ENCODE measurements at places on chromosomes 4 and X.

GRCh38 chr4:124684301-124684700 lies 28.2 kb downstream of the ANKRD50 start:
- DNase-seq: no peak

GRCh38 chr4:142353149-142353738 lies 492.9 kb downstream of the INPP4B start:
- DNase-seq: no peak

DNA sequence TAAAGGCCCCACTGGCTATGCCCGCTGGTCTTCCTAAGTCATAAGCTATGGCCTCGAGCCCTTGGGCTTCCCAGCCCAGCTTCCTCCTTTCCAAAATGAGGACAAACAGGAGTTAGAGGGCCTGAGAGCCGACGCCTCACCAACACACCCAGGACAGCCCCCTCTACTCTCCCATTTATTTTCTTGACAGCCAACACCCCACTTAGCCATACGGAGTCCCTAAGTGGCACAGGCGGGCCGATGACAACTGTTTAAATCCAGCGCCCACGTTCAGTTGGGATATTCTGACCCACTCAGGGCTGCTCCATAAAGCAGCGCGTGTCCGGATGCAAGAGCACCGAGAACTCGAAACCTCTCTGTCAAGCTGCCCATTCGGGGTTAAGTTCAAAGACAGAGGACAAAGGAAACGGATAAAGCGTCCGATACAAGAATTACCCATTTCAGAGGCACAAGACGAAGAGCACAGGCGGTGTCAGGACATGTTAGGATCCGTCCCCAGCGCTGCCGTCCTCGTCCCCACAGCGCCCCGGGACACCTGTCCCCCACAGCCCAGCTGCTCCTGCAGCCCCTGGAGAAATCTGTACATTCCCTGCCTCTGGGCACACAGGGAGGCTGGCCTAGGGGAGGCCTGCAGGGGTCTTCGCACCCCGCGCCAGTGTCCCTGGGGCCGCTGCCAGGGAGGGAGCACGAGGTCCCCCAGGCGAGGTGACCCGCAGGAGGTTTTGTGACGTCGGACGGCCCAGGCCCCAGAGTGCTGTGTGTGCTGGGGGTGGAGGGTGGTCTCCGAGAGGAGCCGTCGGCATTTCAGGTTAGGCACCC lies 1.2 kb downstream of the PRKX start:
- no peak for DNase-seq

DNA sequence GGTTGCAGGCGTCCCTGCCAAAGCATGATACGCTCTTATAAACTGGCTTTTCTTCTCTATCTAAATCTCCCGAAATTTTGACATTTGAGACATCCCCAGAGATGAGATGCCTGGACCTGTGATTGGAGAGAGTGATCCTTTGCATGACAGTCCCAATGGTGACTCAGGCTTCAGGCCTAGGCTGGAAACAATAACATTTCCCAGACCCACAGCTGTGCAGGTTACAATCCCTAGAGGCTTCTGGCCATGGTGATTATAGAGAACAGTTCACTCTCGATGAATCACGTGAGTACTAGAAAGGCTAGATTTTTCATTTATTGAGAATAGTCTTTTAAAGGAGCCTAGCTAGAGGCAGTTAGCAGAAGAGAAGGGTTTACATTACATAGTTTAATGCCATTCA lies 75.9 kb downstream of the SPATA18 start:
- DNase-seq: no peak

GRCh38 chrX:119089619-119090018 lies 16.8 kb downstream of the CT47C1 start:
- no peak for DNase-seq

GRCh38 chr4:55321707-55322264 lies 24.3 kb upstream of the SRD5A3 start:
- no peak for DNase-seq

GRCh38 chr4:91758487-91758886 lies 545.3 kb upstream of the GRID2 start:
- no peak for DNase-seq

GRCh38 chr4:13918110-13918509 lies 290.6 kb upstream of the BOD1L1 start:
- peak; percentile 39 for DNase-seq

DNA sequence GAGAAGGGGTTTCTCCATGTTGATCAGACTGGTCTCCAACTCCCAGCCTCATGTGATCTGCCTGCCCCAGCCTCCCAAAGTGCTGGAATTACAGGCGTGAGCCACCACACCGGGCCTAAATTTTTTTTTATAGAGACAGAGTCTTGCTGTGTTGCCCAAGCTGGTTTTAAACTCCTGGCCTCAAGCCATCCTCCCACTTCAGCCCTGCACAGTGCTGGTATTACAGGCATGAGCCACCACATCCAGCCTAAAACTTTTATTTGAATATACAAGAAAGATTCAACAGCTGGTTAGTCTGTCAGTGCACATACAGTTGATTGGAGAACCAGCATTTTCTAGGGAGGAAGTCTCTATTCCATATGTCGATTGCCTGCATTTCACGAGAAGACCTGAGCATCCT lies 91.2 kb downstream of the LRP2BP start:
- DNase-seq: no peak

GRCh38 chr4:108851366-108851765 lies 88.5 kb upstream of the ETNPPL start:
- DNase-seq: no peak

DNA sequence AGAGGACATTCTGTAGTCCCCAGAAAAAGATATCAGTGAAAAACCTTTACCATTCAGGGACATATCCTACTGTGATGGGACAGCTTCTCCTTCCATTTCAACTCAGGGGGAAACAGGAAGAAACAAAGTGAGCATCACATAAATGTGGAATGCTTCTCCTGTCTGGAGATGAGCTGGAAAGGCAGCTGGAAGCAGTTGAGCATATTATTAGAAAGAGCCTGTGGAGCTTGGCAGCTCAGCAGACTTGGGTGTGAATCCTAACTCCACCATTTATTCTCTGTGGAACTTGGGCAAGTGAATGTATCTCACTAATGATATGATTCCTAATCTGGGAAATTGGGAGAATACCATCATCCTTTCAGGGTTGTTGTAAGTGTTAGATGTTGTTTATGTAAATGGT lies 232.1 kb upstream of the F9 start:
- DNase-seq: no peak

DNA sequence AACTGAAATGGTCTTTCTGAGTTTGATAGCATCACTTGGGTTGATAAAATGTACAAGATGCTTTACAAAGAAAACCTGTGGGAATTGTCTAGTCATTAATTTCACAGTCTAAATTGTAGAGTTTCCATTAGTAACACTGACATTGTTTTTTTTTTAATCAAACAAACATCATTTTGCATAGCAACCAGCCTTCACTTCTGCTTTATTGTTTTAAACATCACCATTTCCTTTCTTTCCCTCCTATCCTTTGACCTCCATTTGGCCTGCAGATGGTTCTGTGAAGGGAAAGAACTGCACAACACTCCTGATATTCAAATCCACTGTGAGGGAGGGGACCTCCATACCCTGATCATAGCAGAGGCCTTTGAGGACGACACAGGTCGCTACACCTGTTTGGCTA lies 171.1 kb downstream of the PALLD start:
- no peak for DNase-seq
